ENCODE measurements at places on chromosomes 5 and 9.
A peak's percentile ranks its signal among the peaks of the same experiment; 100 is the strongest.

DNA sequence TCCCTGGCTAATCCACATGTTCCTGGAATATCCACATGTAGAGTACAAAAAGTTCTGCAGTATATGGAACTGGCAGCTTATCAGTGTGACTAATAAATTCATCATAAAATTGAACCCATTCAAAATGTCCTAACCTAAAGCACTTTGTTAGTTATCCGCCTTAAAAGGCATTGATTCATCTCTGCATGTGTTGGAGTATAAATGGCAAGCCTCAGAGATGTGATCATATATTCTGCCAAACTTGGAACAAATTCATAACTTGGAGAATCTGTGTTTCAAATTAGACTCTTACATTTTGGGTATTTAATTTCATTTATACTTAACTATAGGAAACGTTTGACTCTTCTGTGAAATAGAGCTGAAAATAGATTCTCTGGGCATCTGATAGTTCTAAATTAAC is 25.2 kb upstream of the NREP start:
- DNase-seq = no peak

- no peak for DNase-seq
Observed at GRCh38 chr5:78547183-78547582, 101.4 kb downstream of the LHFPL2 start.

DNA sequence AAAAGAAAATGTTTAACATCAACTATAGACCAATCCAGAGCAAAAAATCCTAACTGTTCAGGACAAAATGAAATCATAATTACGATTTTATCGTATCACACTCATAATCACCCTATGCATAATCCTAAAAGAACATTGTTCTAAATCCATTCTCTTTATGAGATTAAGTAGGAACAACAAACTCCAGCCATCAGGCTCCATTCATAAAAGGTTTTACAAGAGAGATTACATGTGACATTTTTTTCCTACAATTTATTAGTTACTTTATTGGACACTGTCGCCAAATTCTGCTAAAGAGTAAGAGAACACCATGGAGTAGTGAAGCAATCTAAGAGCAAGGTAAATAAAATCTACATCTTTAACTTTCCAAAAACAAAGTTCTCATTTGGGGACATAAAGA is 198.0 kb downstream of the BNC2 start:
- no peak for DNase-seq

GRCh38 chr9:137264067-137264466 is 8.9 kb downstream of the NELFB start:
- no peak for DNase-seq

GRCh38 chr5:97162045-97162444 is 19.6 kb upstream of the LIX1 start:
- peak; percentile 10 for DNase-seq

GRCh38 chr5:3002230-3002629 is 250.8 kb upstream of the IRX2 start:
- no peak for DNase-seq

DNA sequence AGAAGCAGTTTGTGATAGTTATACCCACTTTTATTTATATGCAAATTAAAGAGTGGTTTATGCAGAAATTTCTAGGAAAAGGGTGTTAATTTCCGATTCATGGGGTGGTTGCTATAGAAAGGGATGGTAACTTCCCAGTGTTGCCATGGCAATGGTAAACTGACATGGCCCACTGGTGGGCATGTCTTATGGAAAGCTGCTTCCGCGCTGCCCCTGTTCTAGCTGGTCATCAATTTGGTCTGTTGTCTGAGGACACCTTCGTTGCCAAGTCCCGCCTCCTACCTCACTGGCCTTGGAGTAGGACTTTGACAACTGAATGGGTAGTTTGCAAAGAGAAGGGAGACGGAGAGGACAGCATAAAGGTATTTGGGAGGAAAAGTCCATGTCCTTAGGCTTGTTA is 74.0 kb upstream of the SMIM23 start:
- DNase-seq = no peak

DNA sequence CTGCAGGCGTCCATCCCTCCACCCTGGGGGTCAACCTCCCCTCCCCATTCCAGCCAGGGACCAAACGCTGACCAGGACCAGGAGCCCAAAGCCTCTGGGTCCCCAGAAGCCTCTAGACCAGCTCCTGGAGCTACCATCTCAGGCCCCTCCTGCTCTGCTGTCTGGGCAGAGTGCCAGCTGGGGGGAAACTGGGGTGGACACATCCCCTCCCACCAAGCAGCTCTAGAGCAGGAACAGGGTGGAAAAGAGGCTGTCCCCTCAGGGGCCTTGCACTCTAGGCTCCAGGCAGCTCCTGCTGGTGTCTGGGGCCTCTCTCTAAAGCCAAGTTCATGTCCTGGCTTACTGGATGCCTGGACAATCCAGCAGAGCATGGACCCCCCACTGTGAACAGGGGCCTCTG is 4.4 kb downstream of the SSNA1 start:
- DNase-seq = no peak

- no peak for DNase-seq
Observed at GRCh38 chr9:84615544-84615943, 54.0 kb upstream of the NTRK2 start.

- DNase-seq = no peak
Observed at GRCh38 chr5:151097820-151098767, 17.3 kb upstream of the TNIP1 start.

DNA sequence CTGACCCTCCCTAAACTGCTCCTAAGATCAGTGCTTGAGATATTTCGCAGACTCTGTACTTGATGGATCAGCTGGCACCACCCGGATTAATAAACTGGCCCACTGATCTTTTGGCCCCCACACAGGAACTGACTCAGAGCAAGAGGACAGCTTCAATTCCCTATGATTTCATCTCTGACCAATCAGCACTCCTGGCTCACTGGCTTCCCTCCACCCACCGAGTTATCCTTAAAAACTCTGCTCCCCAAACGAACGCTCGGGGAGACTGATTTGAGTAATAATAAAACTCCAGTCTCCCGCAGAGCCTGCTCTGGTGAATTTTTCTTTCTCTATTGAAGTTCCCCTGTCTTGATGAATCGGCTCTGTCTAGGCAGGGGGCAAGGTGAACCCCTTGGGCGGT is 36.5 kb upstream of the CD180 start:
- no peak for DNase-seq

DNA sequence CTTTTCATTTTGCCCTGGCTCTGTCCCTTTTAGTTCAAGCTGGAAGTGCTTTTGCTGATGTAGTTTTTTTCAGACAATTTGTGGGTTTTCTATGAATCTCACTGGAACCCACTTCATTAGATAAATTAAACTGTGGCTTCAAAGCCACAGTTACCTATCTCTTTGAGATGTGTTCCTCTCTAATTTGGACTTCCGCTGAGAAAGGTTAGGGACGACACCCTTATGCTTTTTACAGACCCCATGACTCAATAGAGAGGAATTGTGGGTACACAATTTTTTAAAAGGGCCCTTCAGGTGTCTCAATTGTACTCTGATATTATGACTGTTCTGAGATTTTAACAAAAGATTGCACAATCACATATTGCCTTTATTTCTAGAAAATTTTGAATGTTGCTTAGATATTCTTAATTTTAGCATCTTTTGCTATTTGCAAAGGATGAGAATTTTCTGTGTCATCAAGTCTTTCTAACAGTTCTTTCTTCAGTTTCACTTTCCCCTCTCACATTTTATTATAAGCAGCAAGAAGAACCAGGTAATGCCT is 110.6 kb downstream of the GADD45G start:
- DNase-seq = no peak

GRCh38 chr9:134293611-134294152 is 32.6 kb upstream of the RXRA start:
- no peak for DNase-seq

DNA sequence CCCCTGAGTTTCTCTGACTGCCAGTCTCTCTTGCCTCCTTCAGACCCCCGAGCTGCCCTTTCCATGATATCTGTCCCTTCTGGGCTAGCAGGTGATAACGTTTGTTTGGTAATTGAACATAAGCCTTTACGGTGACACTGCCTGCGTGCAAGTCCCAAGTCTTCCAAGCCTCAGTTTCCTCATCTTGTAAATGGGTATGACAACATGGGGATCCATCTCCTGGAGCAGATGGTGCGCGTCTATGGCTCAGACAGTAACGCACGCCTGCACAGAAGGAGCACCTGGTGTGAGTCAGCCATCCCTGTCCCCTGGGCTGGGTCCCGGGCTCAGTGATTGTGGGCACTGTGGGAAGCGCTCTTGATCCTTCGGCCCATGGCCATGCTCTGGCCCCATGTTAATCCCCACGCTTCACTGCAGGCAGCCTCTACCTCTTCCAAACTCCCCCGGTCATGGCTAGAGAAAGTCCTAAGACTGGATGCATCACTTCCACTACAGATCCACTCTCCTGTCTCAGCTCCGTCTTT is 85.8 kb downstream of the DAP start:
- DNase-seq = no peak

DNA sequence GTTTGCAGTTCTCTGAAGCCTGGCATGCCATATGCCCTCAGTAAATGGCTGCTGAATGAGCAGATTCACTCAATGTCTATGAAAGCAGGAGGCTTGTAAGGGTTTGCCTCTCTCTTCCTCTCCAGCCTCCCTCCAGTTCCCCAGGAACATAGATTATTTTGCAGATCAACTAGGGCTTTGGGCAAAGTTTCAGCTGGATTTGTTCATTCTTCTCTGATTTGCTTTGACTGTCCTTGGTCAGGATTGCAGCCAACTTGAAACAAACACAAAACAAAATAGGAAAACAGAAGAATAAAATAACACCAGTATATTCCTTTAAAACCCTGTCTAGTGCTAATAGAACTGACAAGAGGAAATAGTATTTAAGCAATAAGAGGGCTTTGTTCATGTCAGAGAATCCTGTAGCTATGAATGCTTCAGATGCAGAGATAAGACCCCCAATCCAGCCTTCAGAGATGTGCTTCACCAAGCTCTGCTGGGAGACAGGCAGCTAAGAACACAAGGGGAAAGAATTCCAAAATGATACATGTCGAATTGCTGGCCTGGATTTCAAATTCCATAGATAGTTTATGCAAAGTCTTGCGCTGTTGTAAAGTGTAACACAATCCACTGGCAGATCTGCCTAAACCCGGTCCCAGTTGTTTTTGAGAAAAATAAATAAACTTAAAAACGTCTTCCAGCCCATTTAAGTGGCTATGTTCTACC is 174.3 kb downstream of the PAPPA start:
- DNase-seq = peak; percentile 22

DNA sequence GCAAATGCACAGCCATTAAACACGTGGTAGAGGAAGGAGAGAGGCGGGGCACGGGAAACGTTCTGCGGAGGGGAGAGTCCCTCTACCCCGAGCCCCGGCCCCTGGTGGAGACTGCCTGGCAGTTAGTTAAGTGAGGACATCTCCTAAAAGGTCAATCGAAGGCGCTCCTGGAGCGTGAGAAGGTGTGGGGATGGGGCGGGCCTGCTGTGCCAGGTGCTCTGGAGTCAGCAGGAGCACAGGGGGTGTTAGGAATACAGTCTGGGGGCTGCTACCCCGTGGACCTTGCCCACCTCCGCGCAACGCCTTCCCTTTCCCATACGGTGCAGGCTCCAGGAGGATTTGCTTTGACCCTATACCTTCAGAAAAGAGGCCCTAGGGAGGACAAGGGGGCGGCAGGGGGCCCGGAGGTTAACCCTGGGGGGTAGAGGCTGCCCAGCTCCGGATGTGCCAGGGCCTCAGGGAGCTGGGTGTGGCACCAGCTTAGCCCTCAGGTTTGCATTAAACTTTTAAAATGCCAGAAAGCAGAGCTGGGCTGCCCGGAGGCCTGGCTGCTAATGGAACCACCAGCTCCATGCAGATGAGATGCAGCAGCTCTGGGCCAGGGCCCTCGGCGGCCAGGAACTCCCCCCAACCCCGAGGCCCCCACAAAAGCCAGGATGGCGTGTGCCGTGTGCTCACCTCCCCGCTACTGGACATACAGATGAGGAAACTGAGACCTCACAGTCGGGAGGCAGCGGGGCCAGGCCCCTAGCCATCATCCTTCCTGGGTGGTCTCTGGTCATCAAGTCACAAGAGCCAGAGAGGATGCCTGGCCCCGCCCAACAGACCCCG is 39.2 kb downstream of the NACC2 start:
- DNase-seq = no peak

DNA sequence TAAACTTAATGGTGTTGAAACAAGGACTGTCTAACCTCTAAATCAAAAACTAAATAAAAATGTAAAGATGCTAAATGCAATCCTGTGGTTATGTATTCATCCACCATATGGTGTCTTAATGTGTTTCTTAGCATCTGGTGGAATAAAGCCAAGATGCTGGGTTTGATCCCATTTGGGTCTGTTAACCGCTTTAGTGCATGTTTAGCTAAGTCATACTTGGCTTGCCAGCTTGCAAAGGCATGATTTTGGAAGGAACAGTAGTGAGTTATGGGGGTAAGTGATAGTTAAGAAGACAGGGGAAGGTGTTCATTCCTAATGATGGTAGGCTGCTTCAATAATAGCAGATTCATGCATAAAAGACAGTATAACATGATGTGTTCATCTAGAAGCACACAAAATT is 139.0 kb upstream of the SLC27A6 start:
- DNase-seq = no peak

GRCh38 chr5:63240063-63240755 is 661.6 kb downstream of the LRRC70 start:
- DNase-seq = no peak

GRCh38 chr5:91591076-91591475 is 208.0 kb upstream of the ARRDC3 start:
- no peak for DNase-seq

DNA sequence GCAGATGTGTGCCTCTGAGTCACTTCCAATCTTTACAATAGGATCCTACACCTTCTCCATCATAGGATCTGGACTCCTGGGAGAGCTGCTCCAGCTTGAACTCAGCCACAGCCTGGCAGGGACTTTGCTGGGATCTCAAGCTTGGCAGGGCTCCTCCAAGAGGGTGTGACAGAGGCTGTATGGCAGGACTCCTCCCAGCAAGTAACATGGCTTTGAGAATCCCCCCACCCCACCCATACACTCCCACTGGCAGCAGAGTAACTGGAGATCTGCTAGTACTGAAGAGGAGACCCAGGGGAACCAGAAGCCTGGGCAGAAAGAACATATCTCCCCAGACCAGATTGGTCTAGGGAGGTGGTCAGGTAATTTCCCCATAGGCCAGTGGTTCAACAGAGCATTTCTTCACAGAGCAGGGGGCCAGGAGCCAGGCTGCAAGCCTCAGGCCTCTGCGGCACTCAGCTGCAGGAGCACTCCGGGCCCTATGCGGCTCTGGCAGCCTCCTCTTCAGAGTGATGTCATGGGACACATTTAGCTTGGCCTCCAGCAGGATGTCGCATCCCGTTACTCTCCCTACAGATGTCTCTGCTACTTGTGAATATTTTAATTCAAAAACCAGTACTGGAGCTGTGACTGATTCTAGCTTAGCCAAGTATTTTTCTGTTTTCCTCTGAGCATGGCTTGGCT is 1.7 kb upstream of the ACSL6 start:
- no peak for DNase-seq
